ENCODE measurements at places on chromosomes 5 and 9.

GRCh38 chr5:178454303-178454702 lies 135.9 kb downstream of the COL23A1 start:
- no peak for DNase-seq

- no peak for DNase-seq
Observed at GRCh38 chr5:58064801-58065200, 395.1 kb downstream of the PLK2 start.

DNA sequence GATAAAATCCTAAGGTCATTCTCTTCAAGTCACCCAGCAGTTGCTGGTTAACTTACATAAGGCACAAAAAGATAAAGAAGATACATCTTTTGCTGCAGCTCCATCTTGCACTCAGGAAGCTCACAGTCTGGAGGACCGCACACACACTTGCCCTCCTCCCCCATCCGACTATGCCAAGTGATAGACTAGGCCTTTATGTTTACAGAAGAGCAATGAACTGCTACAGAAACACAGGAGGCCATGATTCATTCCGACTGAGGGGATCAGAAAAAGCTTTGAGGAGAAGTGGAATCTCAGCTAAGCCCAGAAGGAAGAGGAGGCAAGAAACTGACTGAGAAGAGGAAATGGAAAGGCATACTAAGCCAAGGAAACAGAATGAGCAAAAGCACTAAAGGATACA lies 17.4 kb downstream of the NRG2 start:
- no peak for DNase-seq

DNA sequence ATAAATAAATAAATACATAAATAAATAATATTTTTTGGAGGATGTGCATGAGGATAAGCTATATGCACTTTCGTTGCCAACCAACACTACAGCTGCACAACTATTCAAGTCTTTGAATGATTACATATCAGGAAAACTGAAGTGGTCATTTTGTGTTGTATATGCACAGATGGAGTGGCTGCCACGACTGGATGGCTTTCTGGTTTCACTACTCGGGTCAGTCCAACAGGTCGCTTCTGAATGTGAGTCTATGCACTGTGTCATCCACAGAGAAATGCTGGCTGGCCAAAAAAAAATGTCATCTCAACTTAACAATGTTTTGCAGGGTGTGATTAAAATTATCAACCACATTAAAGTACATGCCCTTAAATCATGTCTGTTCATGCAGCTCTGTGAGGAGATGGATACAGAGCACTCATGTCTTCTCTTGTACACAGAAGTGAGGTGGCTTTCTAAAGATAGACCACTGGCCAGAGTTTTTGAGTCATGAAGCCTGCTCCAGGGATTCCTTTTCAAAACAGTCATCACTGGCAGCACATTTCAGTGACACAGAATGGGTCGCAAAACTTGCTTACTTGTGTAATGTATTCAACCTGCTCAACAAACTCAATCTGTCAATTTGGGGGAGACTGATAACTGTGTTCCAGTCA lies 589.8 kb upstream of the CYLC2 start:
- DNase-seq: no peak

GRCh38 chr5:1763548-1763911 lies 36.1 kb downstream of the MRPL36 start:
- DNase-seq: peak; percentile 64

DNA sequence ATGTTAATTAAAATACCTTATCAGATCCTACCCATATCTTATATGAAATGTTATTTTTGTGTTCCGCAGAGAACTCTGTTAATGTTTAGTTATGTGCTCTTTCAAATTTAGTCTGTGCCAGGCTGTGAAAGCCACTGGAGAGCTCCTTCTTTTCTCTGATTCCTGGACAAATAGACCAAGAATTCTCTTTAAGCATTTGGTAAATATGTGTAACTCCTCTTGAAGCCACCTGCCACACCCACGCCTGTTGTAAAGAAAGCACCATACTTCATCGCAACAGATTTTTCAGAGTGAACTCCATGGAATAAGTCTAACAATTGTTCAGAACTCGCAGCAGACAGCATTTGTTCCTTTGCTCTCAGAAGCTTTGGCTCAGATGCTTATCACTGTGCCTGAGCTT lies 301.1 kb downstream of the FAM170A start:
- no peak for DNase-seq

DNA sequence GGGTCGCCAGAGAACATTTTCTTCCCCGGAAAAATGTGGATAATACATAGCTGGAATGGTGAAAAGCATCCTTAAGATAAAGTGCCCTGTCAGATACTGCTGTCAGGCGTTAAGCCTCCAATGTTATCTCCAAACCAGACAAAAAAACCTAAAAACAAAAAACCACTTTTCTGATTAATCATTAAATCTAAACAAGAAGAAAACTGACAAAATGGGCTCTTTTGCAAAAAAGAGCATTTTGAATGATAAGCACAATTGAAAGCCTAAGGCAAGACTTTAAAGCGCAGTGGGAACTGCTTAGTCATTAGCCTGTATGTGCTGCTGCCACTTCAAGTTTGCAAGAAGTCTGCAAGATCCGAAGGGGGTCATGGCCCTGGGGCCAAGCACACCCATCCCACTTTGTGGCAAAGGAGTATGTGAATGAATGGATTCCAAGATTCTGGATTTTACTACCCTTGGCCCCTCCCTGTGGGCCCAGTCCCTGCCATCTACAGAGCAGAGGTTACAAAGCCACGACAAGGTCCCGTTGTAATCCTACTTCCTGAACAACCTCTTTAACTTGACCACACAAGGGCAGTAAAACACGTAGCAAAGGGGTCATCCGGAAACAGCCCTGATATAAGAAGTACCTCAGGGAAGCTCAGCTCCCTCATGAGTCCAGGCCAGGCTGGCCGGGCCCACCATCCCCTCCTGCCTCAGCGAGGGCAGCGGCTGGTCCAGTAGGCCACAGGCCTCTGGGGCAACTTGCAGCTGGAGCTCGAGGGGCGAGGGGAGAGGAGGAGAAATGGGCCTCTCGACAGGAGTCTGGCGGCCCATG lies 29.7 kb downstream of the SHB start:
- peak; percentile 73 for DNase-seq

DNA sequence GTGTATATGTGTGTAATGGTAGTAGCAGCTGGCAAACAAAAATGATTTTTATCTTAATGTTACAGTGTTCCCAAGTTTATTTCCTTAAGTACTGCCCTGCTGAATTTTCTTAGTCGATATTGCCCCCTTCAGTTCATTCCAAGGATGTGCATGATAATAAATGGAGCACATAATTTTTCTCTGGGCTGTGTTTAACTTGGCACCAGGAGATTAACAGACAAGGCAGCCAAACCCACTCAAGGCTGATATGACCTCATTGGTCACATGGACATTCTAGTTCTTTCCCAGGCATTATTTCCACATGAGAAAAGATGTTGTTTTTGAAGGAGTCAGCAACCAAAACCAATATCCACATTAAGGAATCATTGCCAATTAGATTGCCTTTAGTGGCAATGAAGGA lies 61.8 kb downstream of the COX7C start:
- peak; percentile 81 for DNase-seq

GRCh38 chr5:61183538-61183937 lies 21.3 kb upstream of the SMIM15 start:
- DNase-seq: no peak

DNA sequence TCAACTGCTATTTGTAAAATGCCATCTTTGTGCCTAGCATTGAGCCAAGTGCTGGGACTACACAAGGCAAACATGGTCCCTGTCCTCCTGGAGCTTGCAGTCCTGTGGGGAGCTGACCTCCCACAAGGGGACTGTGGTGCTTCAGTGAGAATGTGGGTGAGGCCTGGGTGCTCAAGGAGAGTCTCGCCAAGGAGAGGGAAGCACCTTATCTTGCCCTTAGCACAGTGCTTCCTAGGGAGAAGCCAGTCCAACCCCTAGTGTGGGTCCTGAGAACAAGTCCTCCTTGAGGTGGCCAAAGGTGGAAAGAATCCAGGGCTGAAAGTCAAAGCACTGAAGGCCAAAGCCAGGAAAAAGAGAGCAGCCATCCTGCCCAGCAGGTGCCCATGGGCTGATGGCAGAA lies 31.1 kb upstream of the MVB12B start:
- no peak for DNase-seq

DNA sequence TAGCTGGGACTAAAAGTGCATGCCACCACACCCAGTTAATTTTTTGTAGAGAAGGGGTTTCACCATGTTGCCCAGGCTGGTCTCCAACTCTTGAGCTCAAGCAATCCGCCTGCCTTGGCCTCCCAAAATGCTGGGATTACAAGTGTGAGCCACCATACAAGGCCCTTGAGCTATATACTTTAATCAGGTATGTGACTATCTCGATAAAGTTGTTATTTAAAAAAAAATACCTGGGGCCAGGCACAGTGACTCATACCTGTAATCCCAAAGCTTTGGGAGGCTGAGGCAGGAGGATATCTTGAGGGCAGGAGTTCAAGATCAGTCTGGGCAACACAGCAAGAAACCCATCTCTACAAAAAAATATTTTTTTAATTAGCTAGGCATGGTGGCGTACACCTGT lies 19.2 kb downstream of the RNF145 start:
- DNase-seq: no peak

GRCh38 chr5:2113348-2114131 lies 230.8 kb upstream of the IRX4 start:
- DNase-seq: no peak

DNA sequence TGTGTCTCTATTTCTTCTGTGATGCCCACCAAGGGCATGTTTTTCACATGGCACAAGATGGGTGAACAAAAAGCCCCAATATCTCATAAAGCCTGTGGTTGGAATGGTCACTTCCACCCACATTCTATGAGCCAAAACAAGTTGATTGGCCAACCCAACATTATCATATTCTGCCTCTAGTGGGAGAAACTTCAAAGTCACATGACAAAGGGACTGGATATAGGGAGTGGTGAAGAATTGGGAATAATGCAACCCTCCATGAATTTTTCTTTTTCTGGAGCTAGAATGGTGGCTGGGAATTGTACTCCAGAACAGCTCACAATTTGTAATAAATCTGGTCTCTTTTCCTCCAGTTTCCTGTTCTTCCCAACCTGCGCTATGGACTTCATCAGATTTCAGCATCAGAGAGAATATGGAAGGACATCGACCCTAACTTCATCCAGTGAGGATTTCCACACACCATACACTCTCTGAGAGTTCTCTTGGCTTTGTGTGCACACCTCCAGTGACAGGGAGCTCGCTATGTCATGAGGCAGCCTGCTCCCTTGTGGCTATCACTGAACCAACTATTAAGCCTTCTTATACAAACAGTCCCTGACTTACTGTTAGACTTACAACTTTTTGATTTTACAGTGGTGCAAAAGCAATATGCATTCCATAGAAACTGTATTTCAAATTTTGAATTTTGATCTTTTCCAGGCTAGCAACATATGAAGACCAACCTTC lies 12.0 kb upstream of the B4GALT1 start:
- no peak for DNase-seq

DNA sequence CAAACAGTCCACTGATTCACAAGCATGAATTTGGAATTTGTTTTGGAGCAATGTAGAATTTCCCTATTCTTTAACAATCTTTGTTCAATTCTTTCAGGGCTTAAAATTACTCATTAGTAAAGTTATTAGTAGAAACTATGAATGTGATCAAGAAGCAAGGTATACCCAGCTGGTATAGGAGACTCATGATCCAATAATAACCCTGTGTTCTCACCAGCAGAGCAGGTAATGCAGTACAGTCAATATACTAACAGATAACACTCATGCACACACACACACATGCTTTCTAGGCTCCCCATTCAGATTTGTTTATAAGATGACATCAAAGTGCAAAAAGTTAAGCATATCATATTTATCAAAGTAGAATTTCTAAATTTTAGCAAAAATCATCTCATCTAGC lies 445.2 kb downstream of the ELAVL2 start:
- no peak for DNase-seq

- peak; percentile 48 for DNase-seq
Observed at GRCh38 chr5:140632366-140633020, 482 bp downstream of the CD14 start.

Data from amniotic epithelial cell (primary cell).